Inflammatory macrophage (primary cell): ENCODE measurements at places on chromosomes 5 and 9.

GRCh38 chr5:8577792-8578191 lies 708.8 kb downstream of the MTRR start:
- no peak for DNase-seq

DNA sequence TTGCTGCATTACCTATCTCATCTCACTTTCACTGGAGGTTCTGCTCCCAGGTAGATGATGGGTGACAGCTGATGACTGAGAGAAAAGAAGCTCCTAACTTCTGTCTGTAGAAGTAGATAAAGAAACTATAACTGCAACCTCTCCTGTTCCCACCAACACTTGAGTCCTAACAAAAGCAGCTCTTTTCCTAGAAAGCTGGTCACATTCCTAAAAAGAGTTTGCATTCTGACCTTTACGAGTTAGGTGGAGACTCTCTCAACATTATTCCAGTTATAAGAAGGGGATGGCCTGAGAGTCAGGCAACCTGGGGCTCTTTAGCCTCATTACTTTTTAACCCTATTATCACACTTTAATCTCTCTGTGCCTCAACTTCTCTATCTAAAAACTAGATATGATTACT lies 8.9 kb upstream of the PCAT7 start:
- DNase-seq, result no peak

DNA sequence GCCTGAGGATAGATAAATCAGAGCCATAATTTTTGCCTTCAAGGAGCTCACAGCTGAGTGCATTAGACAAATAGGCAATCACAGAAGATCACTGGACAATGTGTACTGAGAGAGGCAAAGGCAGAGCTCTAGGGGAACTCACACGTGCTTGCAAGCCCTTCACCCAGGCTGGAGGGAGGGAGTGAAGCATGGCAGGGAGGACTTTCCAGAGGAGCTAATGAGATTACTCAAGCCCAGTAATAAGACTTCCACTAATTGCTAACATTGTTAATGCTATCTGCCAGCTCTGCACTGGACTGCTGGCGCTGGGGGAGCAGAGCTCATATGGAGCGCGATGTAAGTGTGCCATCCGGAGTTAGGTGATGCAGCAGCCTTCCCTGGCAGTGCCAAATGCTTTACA lies 408.4 kb downstream of the NTRK2 start:
- no peak for DNase-seq

- no peak for DNase-seq
Measured at GRCh38 chr5:96279801-96280542, 153.1 kb downstream of the PCSK1 start.

DNA sequence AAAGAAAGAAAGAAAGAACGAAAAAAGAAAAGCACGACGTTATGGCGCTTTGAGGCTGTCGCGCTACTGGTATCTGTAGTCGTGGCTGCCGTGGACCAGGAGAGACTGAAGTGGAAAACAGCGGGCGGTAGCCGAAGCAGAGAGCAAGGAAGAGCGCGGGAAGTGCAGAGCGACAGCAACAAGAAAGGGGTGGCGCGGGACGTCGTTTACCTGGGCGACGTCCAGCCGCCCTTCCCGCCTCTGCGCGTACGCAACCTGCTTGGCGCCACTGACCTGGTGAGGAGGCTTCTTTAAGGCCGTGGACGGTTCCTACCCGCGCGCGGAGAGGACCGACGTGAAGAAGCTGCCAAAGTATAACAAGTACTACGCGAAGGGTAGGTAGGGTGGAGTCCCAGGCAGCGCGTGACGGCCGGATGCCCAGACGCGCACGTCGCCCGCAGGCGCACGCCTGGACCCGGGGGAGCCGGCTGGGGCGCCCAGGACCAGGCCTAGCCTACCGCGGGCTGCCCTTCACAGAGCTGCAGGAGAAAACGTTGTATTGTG lies 15.4 kb downstream of the CCL28 start:
- peak; percentile 9 for DNase-seq

DNA sequence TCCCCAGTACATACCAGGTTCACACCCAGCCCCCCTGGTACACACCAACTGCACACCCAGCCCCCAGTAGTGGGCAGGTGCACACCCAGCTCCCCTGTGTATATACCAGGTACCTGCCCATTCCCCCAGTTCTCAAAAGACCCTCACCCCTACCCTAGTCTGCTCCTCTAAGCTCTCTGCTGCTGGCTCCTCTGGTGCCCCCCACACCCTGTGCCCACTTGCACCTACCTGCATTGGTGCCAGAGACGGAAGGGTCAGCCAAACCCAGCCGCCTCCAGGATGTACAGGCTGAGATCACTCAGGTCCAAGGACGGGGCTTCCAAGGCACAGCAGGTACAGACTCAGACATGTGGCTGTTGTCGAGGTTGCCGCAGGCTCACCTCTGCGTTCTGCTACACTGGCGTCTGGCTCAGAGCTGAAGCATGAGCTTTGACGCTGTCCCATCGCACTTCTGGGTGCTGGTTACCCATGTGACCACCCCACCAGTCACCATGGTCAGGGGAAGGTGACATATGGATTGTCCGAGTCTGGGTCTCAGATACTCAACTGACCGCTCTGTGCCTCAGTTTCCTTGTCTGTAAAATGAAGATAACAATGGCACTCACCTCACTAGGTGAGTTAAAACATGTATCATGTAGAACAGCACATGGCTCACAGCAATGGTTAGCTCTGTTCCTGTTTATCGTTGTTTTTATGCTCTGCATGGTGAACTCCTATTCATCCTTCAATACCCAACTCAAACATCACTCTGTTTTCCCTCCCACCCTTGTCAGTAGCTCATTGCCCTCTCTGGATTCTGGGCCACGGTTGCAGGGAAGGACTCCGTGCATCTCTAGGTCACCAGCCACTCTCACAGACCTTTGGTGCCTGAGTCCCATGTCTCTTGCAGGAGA lies 45.3 kb upstream of the SUSD3 start:
- no peak for DNase-seq

DNA sequence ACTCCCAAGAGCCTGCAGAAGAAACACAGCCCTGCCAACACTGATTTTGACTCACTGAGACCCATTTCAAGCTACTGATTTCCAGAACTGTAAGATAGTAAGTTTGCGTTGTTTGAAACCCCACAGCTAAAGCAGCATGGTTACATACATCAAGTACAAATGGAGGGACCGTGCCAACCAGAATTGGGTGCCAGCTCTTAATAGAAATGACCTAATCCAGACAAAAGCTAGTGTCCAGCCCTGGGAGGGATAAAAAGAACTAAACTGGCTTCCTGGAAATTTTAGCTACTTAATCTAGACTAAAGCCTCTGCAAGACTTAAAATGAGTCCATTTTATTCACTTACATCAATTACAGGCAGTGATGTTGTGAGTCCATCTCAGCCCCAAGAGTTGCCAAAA lies 122.6 kb downstream of the ADAMTS12 start:
- DNase-seq, result no peak

- no peak for DNase-seq
Measured at GRCh38 chr5:65563777-65564176, 681 bp downstream of the PPWD1 start.

GRCh38 chr5:172855597-172856292 lies 21.7 kb downstream of the ERGIC1 start:
- no peak for DNase-seq

GRCh38 chr5:32160228-32160627 lies 13.9 kb downstream of the GOLPH3 start:
- DNase-seq, result no peak

GRCh38 chr5:151954255-151954654 lies 29.6 kb upstream of the GLRA1 start:
- no peak for DNase-seq

DNA sequence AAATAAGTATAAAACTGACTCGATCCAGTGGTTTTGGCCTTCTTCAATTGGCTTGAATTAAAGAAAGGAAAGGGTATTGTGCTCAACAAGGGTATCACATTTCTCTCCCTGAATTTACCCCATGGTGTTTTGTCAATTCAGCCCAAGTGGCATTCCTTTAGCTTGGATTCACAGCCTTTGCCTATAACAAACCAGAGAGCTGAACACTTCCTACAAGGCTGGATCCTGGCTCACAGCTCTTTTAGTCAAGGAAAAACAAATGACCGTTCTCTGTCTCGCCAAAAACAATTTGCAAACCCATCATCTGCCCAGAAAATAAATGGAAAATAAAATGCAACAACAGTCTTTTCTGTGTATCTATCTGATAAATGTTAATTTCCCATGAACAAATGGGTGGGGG lies 5.7 kb downstream of the ZNF366 start:
- no peak for DNase-seq

- DNase-seq, result no peak
Measured at GRCh38 chr5:405421-405820, 37.6 kb upstream of the EXOC3 start.

DNA sequence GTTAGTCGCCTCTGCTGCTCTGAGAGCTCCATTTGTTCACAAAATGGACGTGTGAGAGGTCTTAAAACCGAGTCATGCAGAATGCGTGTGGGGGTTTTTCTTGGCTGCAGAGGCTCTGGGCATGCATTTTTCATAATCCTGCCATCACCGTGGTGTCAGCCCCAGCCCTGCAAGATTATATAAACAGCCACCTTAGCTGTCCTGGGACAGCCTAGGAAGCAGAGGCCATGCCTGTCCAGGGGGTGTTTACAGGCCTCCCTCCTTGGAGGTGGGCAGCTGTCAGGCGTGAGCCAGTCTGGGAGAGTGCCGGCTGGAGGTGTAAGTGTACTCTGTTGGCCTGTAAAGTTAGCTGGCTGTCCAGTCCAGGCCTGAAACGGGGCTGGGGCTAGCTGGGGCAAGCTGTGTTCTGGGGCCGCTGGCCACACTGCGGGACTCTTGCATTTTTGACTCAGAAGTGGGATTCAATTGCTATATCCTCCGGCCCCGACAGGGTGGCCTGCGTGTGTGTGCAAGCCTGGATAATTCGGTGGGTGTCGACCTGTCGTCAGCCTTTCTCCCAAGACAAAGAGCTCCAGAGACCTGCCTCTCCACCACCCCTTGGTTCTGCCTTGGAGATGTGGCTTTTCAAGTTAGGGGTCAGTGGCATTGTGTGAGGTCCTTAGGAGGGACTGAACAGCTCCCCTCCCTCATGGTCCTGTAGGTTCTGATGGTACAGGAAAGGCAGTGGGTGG lies 2.4 kb downstream of the WNK2 start:
- no peak for DNase-seq

DNA sequence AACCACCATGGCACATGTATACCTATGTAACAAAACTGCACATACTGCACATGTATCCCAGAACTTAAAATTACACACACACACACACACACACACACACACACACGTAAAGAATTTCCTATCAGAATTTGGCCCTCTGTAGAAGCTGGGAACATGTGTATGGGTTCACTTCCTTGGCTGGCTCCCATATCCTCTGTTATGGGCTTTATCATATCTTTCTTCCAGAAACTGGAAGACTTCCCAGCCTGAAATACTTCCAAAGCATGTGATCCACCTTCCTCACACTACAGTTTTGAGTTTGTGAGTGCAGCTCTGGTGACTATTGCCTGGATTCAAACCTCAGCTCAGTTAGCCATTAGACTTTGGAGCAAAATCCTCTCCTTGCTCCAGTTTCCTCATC lies 78.6 kb upstream of the GDNF start:
- DNase-seq, result no peak

GRCh38 chr5:179143446-179143845 lies 83.3 kb downstream of the ZNF354C start:
- no peak for DNase-seq
